ENCODE measurements at places on chromosomes 12 and 14.

DNA sequence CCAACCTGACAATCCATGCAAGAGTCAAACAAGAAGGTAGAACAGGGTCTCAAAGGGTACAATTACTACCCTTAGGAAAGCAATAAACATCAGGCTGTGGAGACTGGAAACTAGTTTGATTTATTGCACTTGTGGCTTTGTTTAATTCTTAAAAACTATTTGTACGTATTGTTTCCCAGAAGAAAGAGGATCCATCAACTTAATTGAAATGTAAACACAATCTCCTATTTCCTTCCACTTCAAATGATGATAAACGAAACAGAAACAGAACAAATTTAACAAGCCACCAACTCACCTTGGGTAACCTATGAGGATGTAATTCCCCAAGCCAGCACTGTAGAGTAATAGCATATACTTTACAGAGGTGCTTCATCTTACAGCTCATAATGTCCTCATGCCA lies 8.0 kb downstream of the STXBP6 start:
- DNase-seq, result peak; percentile 56

GRCh38 chr12:114945351-114945750 lies 261.4 kb upstream of the TBX3 start:
- DNase-seq, result no peak

- DNase-seq, result no peak
Observed at GRCh38 chr12:13173012-13173932, 23.3 kb upstream of the EMP1 start.

GRCh38 chr12:131672311-131672940 lies 38.5 kb upstream of the SFSWAP start:
- no peak for DNase-seq

GRCh38 chr12:24414480-24414879 lies 465.0 kb upstream of the SOX5 start:
- no peak for DNase-seq
